CD8-positive, alpha-beta T cell (primary cell): ENCODE measurements at places on chromosomes 1 and 21.

GRCh38 chr1:19569786-19570185 is 74.3 kb upstream of the NBL1 start:
- no peak for DNase-seq

DNA sequence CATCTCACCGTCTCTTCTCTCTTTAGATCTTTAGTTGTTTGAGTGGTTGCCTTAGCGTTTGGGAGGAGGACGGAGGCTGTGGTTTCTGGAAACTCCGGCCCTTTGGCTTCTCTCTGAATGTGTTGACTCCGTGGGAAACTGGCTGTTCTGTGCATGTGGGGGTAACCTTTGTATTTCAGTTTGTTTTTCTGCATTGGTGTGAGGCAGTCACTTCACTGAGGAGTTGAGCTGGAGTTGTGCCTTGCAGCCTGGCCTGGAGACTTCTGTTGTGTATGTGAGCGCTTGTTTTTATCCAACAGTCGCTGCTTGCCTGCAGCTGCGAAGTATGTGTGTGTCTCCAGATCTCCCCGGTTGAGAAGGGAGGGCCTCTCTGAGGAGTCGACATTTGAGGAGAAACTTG is 33.6 kb downstream of the CLDN14 start:
- no peak for DNase-seq

- DNase-seq, result no peak
These were observed 132.5 kb upstream of the CACHD1 start for GRCh38 chr1:64337475-64337874.

GRCh38 chr1:109529881-109530456 is 9.7 kb upstream of the GPR61 start:
- DNase-seq, result no peak

DNA sequence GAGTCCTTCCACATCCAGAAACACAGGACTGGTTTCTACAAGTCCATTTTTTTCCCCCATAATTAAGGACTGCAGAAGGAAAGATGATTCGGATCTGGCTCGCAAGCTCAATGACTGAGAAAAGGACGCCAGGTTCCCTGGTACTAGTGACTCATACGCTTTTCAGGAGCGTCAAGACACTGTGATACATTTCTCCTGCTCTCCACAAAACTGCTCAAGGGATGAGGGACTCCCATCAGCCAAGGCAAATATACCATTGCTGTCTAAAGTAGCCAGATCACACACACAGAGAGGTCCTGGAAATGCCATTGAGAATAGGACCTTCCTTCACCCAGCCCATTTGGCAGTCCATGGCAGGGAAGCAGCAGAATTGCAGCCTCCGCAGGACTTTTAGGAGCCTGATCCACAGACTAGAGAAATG is 253.6 kb upstream of the IRF2BP2 start:
- DNase-seq, result no peak

DNA sequence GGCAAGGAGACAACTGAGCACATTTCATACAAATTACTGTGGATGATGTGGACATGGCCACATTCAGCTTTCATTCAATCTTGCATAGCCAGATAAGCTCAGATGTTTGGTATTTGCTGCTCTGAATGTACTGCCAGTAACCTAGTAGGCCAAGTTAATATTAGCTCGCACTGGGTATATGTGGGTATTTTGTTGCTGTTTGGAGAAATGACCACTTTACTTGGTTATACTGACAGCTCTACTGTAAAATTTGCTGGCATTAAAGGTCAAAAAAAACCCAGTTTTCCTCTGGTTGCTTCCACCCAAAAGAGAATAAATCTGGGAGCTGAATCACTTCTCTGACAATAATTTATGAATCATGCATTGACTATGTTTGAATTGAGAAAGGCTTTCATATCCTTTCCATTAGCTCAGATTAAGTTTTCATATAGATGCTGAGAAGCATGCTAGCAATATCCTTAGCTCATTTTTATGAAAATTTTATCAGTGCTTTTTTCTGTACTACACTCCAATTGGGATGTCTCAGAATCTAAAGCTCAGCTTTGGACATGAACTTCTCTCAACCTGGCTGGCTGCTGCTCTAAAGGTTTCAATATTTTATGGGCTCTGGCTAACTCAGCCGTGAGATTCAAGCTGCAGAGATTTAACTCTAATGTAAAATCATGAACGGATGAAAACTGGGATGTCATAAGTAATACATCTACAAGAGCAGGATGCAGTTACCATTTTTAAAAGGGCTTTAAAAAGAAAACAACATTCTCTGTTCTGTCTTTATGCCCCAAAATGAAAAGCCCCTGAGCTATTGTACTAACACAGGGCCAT is 330.0 kb downstream of the BARHL2 start:
- DNase-seq, result no peak

- no peak for DNase-seq
These were observed 82.4 kb downstream of the OBSCN start for GRCh38 chr1:228289996-228290881.

- DNase-seq, result peak; percentile 10
These were observed 59.8 kb downstream of the CRB1 start for GRCh38 chr1:197327776-197328364.

DNA sequence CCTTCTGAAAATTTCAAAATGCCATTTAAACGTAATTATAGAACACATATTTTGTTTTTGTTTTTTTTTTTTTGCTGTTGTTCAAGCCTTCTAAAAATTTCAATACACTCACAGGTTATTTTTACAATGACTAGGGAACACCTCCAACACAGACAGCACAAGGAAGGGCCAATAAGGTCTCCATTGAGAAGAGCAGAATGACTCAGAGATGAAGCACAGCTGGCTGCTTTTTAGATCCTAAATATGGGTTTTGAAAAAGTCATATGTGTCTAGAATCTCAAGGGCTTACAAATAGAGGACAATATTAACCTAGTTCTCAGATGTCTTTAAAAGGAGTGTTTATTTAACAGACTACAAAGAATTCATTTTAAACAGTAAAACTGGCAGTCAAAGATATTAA is 104.6 kb downstream of the NEGR1 start:
- no peak for DNase-seq

GRCh38 chr1:17617787-17618557 is 78.5 kb downstream of the ARHGEF10L start:
- no peak for DNase-seq

DNA sequence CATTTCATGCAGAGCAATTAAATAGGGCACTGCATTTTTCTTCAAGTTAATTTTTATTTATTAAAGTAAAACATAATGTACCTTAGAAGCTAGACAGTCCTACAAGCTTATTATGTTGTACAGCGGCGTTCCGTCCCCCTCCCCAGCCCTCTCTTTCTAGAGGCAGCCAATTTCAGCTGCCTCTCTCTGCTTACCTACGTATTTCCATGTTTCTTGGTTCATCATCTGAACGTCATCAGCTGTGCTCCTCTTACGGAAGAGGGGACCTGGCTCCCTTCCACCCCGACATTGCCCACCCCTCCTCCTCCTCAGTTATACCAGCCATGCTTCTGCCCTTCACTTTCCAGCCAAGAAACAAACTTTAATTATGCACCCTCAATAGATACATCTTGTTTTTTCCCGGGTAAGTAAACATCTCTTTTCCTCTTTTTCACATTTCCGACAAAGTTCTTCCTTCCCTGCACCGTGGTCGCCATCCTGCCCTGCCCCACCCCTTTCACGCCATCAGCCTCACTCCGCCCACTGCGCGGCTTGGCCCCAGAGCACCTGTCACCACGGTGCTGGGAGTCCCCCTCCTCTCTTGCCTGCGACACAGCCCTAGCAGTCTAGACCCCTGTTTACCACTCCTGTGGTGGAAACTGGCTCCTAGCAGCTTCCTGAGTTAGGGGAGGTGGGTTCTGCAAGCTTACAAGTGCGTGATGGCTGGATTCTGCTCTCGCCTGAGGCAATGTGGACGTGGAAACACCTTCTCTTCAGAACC is 57.9 kb downstream of the SLC37A1 start:
- no peak for DNase-seq

- no peak for DNase-seq
These were observed 3.3 kb upstream of the KCNK1 start for GRCh38 chr1:233610628-233611027.

DNA sequence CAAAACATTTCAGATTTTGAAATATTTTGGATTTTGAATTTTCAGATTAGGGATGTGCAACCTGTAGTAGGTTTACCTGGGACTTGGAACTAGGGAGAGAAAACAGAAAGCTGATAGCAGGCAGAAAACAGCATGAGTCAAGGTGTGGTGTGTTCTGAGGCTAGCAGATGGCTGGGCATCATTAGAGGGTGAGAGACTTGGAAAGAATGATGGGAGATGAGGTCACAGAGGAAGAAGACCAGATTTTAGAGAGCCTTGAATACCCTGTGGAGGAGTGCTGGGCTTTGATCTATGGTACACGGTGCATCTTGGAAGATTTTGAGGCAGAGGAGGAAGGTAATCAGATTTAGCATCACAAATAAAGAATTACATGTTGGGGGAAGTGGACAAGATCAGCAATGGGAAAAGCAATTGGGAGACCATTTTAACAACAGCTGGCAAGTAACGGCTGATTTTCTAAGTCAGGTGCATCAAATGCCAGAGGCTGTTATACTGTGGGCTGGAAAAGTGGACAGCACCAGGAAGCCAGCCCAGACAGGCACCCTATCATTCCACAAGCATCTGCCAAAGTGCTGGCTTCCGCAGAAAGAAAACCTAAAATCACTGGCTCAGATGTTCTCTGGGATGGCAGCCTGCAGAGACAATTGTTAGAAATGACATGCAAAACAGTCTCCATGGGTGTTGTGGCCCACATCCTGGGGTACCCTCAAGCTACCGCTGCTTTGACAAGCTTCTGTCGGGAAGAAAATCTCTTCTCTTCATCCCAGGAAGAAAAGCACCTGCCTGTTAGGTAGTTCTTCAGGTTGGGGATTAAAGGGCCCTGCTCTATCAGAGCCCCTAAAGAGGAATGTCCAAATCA is 30.9 kb upstream of the CAMK1G start:
- DNase-seq, result no peak

GRCh38 chr21:22597660-22598255 is 1599.5 kb downstream of the NCAM2 start:
- DNase-seq, result no peak

GRCh38 chr1:23837908-23838307 is 12.7 kb upstream of the HMGCL start:
- no peak for DNase-seq

DNA sequence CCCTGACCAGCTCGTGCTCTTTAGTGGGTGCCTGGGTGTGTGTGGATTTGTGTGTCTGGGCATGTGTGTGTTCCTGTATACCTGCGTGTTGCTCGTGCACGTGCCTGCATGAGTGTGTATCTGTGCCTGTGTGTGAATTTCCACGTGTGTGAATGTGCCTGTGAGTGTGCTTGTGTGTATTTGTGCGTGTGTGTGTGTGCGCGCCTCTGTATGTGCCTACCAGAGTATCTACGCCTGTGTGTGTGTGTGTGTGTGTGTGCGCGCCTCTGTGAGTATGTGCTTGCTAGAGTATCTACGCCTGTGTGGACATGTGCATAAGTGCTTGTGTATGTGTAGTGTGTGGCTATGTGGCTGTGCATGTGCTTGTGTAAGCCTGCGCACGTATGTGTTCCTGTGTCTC is 691 bp upstream of the SELENBP1 start:
- DNase-seq, result no peak

GRCh38 chr1:45375104-45376090 is 35.2 kb upstream of the MUTYH start:
- no peak for DNase-seq

- no peak for DNase-seq
These were observed 32.4 kb upstream of the CYP4A22 start for GRCh38 chr1:47104816-47105215.

DNA sequence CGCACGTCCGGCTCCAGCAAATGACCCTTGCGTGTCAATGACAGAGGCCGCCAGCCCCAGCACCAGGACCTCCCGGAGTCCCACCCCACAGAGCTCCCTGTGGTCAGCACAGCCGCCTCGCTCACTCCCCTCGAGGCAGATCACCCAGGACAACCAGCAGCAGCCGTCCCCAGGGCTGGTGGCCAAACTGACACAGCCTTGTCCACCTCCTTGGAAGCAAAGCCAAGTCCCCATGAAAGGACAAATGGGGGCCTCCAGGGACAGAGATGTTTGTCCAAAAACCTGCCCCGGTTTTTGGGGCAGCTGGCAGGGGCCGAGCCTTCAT is 2.1 kb downstream of the KRTAP10-10 start:
- no peak for DNase-seq
